ENCODE measurements at places on chromosomes 16 and 17. TPM values are rescaled to one million over a fixed set of nuclear protein-coding genes. Genes with fewer than 3 reads are reported as not detected.
A peak's percentile ranks its signal among the peaks of the same experiment; 100 is the strongest.

ABCC12 gene
- total RNA-seq: not detected

DNA sequence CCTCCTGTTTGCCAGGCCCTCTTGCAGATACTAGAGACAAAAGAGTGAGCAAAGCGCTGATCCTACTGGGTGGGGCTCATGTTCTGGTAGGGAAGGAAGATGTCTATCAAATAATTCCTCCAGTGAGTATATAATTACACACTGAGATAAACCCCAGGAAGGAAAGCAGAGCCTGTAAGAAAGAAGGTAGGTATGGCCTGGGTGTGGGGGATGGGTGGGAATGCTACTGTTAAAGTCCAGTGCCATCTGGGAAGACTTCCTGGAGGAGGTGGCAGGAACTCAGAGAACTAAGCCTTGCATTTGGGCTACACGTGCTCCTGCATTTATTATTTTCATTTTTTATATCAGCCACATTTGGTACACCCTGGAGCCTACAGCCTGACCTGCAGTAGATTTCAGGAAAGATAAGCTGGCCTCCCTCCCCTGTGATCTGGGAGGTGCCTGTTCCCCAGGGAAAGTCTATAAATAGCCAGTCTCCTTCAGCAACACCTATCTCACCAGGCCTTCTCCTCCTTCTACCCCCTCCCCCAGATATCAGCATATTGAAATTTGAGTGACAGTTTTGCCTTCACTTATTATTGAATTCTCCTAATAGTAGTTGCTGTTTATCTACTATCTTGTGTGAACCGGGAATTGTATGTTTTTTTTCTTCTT is 11.5 kb downstream of the ATP2C2 start:
- DNase-seq: no peak

C17orf113 gene
- 0.27 TPM for total RNA-seq

GRCh38 chr17:57516290-57517230 is 228.5 kb downstream of the CCDC182 start:
- DNase-seq: no peak

CACNA1H gene
- total RNA-seq: 4.2 TPM

- DNase-seq: peak; percentile 80
Measured at GRCh38 chr16:11233727-11234376, 22.2 kb downstream of the SOCS1 start.

GRCh38 chr16:89360760-89361435 is 129.5 kb downstream of the ANKRD11 start:
- peak; percentile 59 for DNase-seq

DNA sequence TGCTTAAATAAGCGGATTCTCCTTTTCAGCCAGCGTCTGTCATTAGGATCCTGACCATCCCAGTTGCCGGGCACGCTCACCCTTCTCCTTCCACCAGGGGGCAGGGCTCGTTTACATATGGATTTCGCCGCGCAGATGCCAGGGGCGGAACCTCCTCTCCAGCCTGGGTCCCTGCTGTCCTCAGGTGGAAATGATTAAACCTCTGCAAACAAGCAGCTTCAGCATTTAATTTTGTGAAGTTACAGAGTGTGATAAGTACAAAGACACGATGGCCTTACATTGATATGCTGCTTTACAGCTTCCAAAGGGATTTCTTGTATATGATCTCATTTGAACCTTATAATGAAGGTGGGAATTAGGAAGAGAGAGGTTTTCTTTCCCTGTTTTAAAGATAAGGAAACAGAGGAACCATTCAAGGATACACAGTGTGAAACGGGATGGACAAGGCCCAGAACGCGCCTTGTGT is 3.9 kb upstream of the KRT28 start:
- peak; percentile 58 for DNase-seq

DNA sequence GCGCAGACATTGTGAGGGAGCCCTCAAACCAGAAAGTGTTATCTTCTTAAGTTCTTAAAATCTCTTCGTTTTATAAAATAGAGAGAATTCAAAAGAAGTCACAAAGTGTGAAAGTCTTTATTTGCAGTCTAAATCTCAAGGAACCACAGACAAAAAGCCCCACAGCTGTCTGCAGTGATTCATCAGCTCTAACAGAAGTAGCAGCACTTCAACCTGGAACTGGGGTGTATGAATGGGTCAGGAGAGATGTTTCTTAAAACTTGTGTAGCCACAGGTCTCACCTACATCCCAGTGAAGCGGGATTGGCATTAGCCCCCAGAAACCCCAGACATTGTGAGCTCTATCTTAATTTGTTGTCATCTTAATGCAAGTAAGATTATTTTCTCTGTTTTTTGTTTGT is 61.1 kb downstream of the CDYL2 start:
- no peak for DNase-seq

ZG16B gene
- total RNA-seq: not detected
